NCI-H82 (cell line): ENCODE measurements at places on chromosomes 5 and 9.

GRCh38 chr5:66021585-66021984 is 95.2 kb downstream of the ERBIN start:
- no peak for DNase-seq

- no peak for DNase-seq
These were observed 61.8 kb downstream of the KDM4C start for GRCh38 chr9:6819529-6819928.

- peak; percentile 78 for DNase-seq
These were observed at the start of gene ZNF462 for GRCh38 chr9:106862821-106863720. Gene ZNF462, plus strand, starts transcription at chr9:106863166. Its CDS starts 60,218 bp downstream, at chr9:106923384.

- no peak for DNase-seq
These were observed 87.0 kb downstream of the LNPEP start for GRCh38 chr5:97022898-97023297.

- no peak for DNase-seq
These were observed 219.6 kb upstream of the RORB start for GRCh38 chr9:74277532-74277931.

GRCh38 chr9:135703726-135704125 is 1.7 kb downstream of the KCNT1 start:
- no peak for DNase-seq

DNA sequence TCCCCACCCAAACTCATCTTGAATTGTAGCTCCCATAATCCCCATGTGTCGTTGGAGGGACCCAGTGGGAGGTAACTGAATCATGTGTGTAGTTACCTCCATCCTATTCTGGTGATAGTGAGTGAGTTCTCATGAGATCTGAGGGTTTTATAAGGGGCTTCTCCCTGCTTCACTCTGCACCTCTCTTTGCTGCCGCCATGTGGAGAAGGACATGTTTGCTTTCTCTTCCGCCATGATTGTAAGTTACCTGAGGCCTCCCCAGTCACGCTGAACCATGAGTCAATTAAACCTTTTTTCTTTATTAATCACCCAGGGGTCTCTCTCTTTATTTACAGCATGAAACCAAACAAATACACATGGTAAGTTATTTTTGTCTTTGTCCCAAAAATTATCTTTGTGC is 726.1 kb downstream of the CDH18 start:
- no peak for DNase-seq

DNA sequence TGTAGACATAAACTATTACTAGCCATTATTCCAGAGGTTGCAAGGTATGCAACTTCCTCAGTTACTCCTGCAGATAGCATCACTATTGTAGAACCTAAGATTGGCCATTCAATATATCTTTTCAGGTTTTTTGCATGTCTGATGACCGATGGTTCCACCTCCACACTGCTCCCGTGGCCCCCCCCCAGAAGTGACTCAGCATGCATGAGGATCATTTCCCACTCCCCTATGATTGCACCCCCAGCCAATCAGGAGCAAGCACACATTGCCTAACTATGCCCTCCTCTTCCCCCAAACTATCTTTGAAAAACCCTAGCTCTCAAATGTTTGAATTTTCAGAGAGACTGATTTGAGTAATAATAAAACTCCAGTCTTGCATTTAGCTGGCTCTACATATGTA is 601.4 kb upstream of the TLE4 start:
- no peak for DNase-seq

GRCh38 chr5:177132136-177133095 is 1.2 kb upstream of the NSD1 start:
- no peak for DNase-seq

GRCh38 chr9:130150779-130151382 is 21.3 kb upstream of the NCS1 start:
- DNase-seq = no peak

- DNase-seq = no peak
These were observed 22.1 kb downstream of the PAEP start for GRCh38 chr9:135583688-135584011.

DNA sequence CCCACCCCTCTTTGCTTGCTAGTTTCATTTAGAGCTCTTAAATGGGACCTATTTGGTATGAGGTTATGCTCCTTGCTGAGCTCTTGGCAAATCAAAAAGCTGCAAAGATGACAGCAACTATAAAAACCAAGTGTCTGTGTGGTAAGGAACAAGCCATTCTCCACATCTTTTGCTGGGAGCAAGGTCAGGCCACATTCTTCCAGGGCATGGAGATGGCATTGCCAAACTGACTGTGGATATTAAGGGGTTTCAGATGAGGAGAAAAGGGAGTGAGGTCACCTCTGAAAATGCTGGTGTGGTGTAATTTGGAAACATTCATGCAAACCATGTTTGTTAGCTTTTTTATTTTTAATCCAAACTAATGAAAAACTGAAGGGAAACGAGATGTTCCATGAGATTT is 218.8 kb upstream of the IL12B start:
- DNase-seq = no peak

DNA sequence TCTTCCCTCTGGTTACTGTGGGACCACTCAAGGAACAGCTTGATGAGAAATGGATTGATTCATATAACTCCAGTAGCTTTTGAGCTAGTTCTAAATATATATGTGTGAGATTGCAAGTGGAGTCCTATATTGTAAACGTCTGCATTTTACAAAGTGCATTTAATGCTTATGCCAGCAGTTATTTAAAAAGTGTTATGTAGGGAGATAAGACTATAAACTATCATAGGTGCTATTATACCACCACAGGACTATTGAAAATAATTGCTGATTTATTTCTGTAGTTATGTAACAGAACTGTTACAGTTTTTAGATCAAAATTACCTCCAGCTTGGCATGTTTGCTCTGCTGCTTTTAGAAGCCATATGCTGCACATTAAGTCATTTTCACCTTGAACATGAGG is 36.2 kb downstream of the PTCD2 start:
- DNase-seq = peak; percentile 31

GRCh38 chr5:77635917-77636640 is 2.4 kb downstream of the OTP start:
- DNase-seq = peak; percentile 22

- DNase-seq = no peak
These were observed 486.2 kb upstream of the DAP start for GRCh38 chr5:11247224-11247623.

DNA sequence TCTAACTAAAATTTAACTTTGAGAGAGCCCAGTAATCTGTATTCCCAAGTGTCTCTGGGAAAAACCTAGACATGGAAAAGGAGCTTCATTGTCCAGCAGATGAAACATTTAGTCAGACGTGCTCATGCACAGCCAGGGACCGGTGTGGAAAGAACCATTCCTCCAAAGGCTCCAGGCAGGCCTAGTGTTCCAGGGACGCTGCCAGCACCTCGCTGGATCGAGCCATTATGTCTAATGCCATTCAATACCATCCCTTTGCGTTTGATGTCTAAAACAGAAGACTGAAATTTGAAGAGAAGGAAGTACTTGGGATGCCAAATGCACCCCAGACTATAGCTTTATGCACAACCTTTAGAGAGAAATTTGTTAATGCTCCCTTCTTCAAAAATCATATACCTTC is 1.4 kb upstream of the CHSY3 start:
- DNase-seq = no peak

DNA sequence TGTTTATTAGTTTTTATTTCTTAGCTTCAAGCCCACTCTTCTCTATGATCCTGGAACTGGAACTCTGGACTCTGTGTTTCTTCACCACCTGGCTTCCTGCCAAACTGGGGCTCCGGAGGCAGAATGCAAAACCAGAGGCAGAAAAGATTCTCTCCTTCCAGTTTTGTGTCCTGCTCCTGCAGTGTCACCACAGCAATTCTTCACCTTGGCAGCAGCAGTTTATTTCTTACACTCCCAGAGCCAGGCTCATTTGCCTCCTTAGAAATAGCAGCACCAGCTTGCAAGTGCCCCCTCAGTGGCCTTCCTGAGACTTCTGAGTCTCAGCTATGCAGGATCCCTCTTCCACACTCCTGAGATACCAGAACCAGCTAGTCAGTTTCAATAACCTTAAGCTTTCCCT is 26.7 kb upstream of the CAMK4 start:
- peak; percentile 61 for DNase-seq

DNA sequence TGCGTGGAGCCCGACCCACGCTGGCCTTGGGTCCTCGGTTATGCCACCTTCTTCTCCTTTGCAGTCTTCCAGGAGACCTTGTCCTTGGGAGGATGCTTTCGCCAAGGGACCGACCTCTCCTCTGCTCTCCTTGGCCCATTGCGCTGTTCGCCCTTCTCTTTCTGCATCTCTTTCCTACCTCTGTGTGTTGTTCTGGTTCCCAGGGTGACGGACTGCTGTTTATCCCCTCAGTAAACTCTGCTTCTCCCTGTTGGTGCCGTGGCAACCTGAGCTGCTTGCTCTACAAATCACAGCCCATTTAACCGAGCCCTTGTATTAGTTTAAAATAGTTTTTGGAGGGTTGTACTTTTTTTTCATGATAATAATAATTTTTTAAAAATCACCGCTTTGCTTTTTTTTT is 97.9 kb downstream of the DAPK1 start:
- no peak for DNase-seq

GRCh38 chr5:172172912-172173563 is 15.0 kb downstream of the STK10 start:
- no peak for DNase-seq

- no peak for DNase-seq
These were observed 118.8 kb downstream of the SIL1 start for GRCh38 chr5:139079225-139079990.

GRCh38 chr5:124060413-124061067 is 548.6 kb downstream of the CSNK1G3 start:
- DNase-seq = no peak

DNA sequence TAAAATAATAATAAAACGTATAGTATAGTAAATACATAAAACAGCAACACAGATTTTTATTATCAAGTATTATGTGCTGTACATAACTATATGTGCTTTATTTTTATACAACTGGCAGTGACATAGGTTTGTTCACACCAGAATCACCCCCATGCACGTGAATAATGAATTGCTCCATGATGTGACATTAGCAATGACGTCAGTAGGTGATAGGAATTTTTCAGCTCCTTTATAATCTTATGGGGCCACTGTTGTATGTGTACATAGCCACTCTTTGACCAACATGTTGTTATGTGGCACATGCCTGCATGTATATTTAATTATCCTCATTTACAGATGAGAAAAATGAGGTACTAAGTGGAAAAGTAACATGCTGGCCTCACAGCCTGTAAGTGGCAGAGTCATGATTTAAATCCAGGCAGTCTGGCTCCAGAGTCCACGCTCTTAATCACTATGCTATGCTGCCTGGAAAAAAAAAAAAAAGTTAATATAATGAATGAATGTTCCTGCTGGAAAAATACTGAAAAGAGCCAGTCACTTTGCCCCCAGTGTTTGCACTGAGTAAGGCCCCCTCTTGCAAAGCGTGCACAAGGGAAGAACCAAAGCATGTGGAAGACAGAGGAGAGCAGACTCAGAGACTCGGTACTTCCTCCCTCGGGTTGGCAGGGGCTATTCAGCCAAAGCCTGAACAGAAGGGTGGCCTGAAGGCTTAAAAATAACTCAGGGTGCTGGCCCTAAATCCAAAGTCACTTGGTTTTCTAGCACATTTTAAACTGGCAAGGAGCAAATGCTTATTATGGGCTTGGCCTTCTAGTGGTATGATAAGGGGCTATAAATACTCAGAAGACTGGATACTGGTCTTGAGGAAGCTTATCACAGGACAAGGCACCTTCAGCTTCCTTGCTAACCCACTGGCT is 206.8 kb downstream of the GLIS3 start:
- no peak for DNase-seq

- DNase-seq = no peak
These were observed 2.9 kb upstream of the MAML1 start for GRCh38 chr5:179729727-179730126.

DNA sequence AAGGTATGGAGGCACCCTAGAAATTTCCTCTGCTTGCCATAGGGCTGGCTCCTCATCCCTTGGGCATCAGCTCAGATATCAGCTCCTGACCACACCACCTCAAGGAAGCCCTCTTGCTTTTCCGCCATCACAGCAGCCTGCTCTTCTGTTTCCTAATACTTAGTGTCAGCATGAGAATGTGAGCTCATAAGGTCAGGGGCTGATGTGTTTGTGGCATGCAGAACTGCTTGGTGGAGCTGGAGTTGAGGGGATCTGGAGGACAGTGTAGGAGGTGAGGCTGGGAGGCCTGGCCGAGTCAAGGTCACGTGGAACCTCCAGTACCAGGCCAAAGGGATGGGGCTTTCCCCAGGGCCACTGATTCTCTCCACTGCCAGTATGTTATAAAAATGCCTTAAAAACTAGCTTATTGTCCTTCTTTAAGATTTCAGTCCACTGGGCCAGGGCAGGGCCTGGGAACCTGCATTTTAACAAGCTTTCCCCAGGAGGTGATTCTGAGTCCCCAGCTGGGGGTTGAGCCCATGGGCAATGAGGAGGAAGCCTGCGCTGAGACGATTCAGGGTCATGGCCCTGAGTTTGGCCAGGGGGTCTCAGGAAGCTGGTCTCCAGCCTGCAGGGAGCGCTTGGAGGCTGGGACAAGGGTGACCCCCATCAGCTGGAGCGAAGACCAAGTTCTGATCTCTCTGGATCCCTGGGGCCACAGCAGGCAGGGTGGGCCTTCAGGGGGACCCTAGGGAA is 28.6 kb downstream of the DAB2IP start:
- DNase-seq = no peak

DNA sequence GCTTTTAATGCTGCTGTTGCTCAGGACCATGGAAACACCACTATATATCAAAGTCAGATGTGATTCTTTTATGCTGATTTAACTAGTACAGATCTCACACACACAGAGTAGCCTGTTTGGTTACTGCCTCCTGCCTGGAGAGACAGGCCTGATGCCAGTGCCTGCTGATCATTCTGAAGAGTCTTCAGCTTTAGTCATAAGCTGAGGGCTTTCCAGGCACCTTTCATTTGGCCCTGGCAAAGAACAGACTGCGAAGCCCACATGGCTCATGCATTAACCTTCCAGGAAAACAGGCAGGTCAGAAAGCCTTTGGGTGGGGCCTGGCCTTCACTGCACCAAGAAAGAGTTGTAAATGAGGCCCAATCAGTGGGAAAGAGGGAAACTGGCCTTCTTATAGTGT is 144.7 kb downstream of the SAXO1 start:
- DNase-seq = no peak

DNA sequence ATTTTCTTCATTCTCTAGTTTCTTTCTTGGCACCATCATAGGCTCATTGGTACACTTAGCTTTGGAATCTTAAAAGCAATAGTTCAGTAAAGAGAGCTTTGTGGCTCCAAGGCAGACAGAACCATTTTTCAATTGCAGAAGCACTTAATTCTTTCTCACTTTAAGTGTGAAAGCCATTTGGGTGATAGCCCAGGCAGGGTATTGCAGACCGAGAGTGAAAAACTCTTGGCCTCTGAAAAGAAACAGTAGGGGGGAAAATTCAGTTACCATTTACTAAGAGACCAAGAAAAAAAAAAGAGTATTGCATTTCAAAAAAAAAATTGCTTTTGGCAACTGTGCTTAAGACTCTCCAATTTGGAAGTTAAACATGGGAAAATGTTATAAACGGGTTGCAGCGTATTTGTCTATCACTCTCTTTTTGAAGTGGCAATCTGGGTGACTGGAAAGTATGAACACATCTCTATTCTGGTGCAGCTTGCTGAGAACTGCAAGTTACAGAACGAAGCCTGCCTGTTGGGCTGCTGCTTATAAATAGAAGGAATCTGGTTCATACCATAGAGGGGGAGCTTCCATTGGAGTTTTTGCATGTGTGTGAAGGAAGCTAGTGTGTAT is 170.5 kb downstream of the TLE4 start:
- no peak for DNase-seq

GRCh38 chr5:54470128-54470527 is 14.6 kb downstream of the HSPB3 start:
- DNase-seq = no peak
